Transverse colon (tissue), 4 donors: ENCODE measurements at places on chromosomes 5 and 9. TPM values are rescaled to one million over a fixed set of nuclear protein-coding genes. Genes with fewer than 3 reads are reported as not detected.

DNA sequence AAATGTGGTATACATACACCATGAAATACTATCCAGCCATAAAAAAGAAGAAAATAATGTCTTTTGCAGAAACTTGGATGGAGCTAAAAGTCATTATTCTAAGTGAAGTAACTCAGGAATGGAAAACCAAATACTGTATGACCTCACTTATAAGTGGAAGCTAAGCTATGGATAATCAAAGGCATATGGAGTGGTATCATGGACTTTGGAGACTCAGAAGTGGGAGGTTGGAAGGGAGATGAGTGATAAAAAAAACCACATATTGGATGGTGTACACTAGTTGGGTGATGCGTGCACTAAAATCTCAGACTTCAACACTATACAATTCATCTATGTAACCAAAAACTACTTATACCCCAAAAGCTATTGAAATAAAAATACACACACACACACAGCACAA lies 24.5 kb downstream of the ADAMTS12 start:
- H3K4me1 ChIP-seq, result no peaks in the 10 kb centered on the region
- no peak overlapping the region for H3K27ac ChIP-seq
- no peak for DNase-seq
- no peaks in the 10 kb centered on the region for H3K27me3 ChIP-seq

DNA sequence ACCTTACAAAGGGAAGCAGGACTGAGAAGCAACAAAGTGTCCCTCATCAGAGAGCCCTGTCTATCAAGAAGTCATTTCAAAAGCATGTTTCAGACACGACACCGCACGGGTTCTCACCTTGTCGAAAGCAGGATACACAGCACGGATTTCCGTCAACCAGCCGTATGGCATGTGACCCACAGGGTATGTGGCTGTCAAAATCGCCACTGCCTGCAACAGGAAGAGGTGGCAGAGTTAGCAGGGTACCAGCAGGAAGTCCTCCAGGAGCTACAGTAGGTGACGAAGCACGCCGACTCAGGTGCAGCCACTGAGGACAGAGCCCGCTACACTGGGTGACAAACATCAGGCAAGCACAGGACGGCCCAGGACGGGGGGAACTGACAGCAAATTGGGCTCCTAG lies 81.2 kb downstream of the OTULIN start:
- no peaks in the 10 kb centered on the region for H3K4me1 ChIP-seq
- no peak overlapping the region for H3K4me3 ChIP-seq
- DNase-seq, result no peak
- H3K36me3 ChIP-seq, result peaks cover 7% of the 10 kb centered on the region
- H3K27me3 ChIP-seq, result no peaks in the 10 kb centered on the region

DNA sequence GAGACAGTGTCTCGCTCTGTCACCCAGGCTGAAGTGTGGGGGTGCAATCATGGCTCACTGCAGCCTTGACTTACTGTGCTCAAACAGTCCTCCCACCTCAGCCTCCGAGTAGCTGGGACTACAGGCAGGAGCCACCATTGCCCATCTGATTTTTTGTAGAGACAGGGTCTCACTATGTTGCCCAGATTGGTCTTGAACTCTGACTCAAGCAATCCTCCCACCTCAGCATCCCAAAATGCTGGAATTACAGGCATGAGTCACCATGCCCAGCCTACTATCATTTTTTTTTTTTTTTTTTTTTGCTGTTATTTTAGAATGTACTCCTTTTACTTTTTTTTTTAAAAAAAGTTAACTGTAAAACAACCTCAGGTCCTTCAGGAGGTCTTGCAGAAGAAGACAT lies 449.0 kb downstream of the CCDC171 start:
- no peaks in the 10 kb centered on the region for H3K4me1 ChIP-seq
- H3K27me3 ChIP-seq, result no peaks in the 10 kb centered on the region
- H3K27ac ChIP-seq, result no peak overlapping the region
- no peak overlapping the region for H3K4me3 ChIP-seq
- no peak for DNase-seq
- H3K36me3 ChIP-seq, result no peaks in the 10 kb centered on the region

GRCh38 chr5:102531506-102531905 lies 32.7 kb upstream of the SLCO6A1 start:
- no peaks in the 10 kb centered on the region for H3K4me1 ChIP-seq
- no peak for DNase-seq
- no peak overlapping the region for H3K27ac ChIP-seq
- H3K4me3 ChIP-seq, result no peak overlapping the region
- no peaks in the 10 kb centered on the region for H3K36me3 ChIP-seq
- no peaks in the 10 kb centered on the region for H3K27me3 ChIP-seq

- no peaks in the 10 kb centered on the region for H3K27me3 ChIP-seq
- no peaks in the 10 kb centered on the region for H3K4me1 ChIP-seq
- H3K36me3 ChIP-seq, result no peaks in the 10 kb centered on the region
- no peak overlapping the region for H3K4me3 ChIP-seq
Measured at GRCh38 chr5:162107591-162107990, 40.0 kb downstream of the GABRG2 start.

DNA sequence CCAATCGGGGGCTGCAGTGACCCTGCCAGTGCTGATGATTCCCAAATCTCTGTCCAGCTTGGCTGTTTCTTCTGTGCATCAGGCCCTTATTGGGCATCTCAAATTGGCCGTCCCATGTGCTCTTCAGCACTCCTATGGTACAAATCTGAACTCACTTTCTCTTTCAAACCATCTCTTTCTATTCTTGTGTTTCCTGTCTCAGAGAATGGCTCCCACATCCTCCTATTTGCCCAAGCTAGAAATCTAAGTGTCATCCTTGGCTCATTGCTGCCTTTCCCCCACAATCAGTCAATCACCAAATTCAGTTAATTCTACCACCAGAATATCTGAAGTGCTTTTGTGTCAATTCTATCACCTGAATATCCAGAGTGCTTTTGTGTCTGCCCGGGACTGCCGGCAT lies 336.6 kb downstream of the CWC27 start:
- H3K4me1 ChIP-seq, result peaks cover 14% of the 10 kb centered on the region
- no peaks in the 10 kb centered on the region for H3K36me3 ChIP-seq
- DNase-seq, result no peak
- no peak overlapping the region for H3K27ac ChIP-seq
- no peaks in the 10 kb centered on the region for H3K27me3 ChIP-seq

DNA sequence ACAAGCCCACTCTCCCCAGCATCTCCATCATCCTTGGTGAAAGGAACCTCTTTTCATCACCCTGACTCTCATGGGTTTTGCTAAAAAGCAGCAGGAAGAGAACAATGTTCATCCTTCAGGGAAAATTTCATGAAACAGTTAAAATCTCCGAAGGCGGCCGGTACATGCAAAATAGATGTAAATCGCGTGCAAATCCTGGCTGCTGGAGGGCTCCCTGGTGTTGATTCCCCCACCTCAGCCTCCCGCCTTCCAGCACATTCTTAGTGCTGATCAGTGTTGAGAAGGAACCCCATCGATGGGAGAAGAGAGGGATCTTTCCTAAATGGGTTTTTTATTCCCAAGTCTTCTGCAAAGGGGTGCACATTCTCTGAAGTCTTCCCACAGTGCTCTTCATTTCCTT lies 8.7 kb upstream of the GFI1B start:
- H3K27me3 ChIP-seq, result peaks cover 16% of the 10 kb centered on the region
- H3K27ac ChIP-seq, result no peak overlapping the region
- DNase-seq, result no peak
- H3K4me3 ChIP-seq, result no peak overlapping the region

GRCh38 chr9:92747459-92748232 lies 17.0 kb downstream of the BICD2 start:
- DNase-seq, result no peak
- H3K4me3 ChIP-seq, result no peak overlapping the region
- H3K27ac ChIP-seq, result no peak overlapping the region
- no peaks in the 10 kb centered on the region for H3K27me3 ChIP-seq
- H3K4me1 ChIP-seq, result peaks cover 20% of the 10 kb centered on the region

The CCDC192 gene
- not detected for total RNA-seq

The BAAT gene
- total RNA-seq, result not detected

The TRPM3 gene
- 0.27 TPM for total RNA-seq

The GMCL2 gene
- total RNA-seq, result not detected

The ACTBL2 gene
- not detected for total RNA-seq

The SPATA31D4 gene
- total RNA-seq, result not detected

The FGF1 gene
- total RNA-seq, result not detected

The FCN2 gene
- not detected for total RNA-seq

The CDH10 gene
- not detected for total RNA-seq
